ENCODE measurements at places on chromosomes 3 and 15.

DNA sequence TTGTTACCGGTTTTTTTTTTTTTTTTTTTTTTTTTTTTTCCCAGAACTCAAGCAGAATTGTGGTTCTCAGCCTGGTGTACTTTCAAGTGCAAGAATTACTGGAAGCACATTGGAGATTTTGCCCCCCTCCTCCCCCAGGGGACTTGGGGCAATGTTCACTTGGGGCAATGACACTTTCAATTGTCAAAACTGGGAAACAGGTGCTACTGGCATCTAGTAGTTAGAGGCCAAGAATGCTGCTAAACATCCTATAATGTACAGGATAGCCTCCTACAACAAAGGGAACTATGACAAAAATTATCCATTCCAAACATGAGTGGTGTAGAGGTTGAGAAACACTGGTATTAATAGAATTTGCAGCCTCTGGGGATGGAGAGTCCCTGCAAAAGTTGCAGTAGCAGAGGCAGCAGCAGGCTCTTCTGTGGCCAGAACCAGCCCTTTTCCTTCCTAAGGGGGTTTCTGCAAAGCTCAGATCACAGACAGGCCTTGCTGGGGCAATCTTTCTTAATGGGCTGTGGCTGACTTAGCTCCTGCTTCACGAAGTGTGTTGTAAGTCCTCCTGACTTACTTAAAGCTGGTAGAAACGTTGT, 144.3 kb upstream of the MRPS22 start:
- DNase-seq = no peak

- DNase-seq = no peak
Observed at GRCh38 chr15:45083223-45083622, 30.7 kb downstream of the DUOX2 start.

DNA sequence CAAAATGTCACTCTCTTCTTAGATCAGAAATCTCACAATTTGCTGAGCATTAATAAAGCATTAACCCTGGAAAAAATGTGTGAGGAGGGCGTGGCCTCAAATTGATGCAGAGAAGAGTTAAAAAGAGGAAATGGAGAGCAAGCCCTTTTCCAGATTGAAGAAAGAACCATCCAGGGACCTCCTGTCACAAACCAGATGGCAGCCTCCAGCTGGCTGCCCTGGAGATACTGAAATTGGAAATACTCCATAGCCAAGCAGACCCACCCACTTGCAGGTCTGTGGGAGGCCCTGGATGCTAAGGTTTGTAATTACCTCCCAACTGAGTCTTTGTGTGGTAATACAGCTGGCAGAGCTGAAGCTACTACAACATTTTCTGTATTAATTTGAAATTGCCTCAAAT, 214.9 kb downstream of the IL20RB start:
- DNase-seq = no peak

GRCh38 chr3:141830508-141830907, 45.9 kb upstream of the ATP1B3 start:
- DNase-seq = no peak
